Esophagus squamous epithelium (tissue), 5 donors: ENCODE measurements at places on chromosomes 5 and 9.

DNA sequence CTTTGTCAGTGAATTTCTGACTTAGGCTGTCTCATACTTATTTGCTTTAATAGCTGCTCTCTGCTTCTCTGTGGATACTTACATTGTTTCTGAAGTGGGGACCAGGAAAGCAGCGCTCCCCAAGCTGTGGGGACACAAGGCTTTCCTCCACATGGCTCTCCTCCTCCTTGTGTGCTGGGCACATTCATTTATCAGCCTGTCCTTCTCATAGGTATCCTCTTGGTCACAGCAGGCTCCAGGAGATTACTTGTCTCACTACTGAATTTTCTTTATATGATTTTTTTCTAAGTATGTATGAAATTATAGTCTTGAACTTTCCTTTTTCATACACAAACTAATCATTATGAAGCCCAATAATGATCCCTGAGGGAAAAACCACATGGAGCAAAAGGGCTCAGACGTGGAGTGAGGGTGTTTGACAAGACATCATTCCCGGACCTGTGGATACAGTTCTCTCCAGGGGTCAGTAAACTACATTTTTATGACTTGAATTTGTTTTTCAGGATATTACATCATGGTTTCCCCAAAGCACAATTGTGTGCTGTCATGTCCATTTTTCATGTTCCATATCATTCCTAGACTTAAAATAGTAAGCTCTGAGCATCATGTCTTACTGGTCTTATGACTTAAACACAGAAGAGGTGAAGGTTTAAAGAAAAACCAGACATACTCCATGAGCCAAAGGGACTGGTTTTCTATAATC lies 234.5 kb downstream of the PCSK1 start:
- DNase-seq, result no peak
- H3K36me3 ChIP-seq, result no peaks in the 10 kb centered on the region
- H3K4me1 ChIP-seq, result peaks cover 12% of the 10 kb centered on the region

DNA sequence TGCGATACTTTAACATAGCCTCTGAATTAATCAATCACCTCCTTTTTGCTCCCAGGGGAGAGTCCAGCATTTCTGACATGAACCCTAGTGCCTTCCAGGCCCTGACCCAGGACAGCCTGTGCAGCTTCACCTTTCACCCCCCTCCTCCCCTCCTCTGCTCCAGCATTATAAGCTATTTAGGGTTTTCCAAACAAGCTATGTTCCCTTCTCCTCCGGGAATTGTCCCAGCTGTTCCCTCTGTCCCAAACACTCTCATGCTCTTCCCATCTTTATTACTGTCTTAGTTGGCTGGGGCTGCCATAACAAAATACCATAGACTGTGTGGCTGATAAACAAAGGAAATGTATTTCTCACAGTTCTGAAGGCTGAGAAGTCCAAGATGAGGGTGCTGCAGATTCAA lies 161.5 kb downstream of the EBF1 start:
- no peak overlapping the region for H3K4me3 ChIP-seq
- no peaks in the 10 kb centered on the region for H3K36me3 ChIP-seq
- no peak overlapping the region for H3K27ac ChIP-seq
- no peak for DNase-seq
- no peaks in the 10 kb centered on the region for H3K27me3 ChIP-seq

DNA sequence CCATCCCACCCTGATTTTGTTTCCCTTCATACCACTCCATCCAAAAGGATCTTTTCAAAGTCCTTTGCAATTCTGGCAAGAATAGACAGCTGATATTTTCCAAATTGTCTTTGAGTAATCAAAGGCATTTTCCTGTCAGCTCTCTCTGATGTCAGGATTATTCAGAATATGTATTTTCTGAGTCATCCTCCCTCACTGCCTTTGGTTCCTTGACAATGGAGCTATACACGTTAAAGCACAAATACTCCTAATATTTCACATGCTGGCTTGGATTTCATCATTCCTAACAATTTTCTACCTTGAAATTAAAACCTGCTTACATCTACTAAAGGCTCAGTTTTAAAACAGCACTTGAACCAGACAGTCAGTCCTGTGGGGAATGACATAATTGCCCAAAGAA lies 379.4 kb downstream of the GADD45G start:
- no peak for DNase-seq
- H3K4me3 ChIP-seq, result no peak overlapping the region
- H3K4me1 ChIP-seq, result peaks cover 3% of the 10 kb centered on the region
- no peaks in the 10 kb centered on the region for H3K27me3 ChIP-seq
- no peak overlapping the region for H3K27ac ChIP-seq

- no peak overlapping the region for H3K4me3 ChIP-seq
- no peak for DNase-seq
- H3K27me3 ChIP-seq, result no peaks in the 10 kb centered on the region
- no peak overlapping the region for H3K27ac ChIP-seq
- H3K4me1 ChIP-seq, result no peaks in the 10 kb centered on the region
Measured at GRCh38 chr5:120808606-120809005, 344.5 kb downstream of the PRR16 start.

DNA sequence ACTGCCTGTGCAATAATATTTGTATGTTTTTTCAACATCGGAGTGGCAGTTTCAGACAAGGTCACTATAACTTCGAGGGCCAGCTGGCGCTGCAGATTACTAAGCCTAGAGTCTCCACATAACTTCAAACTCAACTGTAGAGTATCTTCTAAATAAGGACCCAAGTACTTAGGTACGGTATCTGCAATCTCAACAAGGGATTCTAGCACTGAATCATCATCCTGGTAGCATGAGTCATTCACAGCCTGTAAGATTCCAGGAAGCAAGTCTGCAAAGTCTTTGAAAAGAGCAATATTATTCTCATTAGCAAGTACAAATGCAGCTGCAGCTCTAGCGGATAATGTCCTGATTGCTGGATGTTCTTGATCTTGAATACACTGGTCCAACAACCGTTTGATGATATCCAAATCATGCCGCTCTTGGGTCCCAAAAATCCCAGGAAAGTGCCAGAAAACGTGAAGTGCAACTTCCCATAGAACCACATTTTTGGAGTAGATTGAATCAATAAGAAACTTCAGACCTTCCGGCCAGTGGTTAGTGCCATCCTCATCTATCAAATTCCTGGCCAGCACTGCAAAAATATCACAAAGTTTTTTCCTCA lies 654 bp downstream of the RANBP6 start:
- DNase-seq, result no peak
- peak overlapping the region; percentile 85 for H3K4me3 ChIP-seq
- no peaks in the 10 kb centered on the region for H3K27me3 ChIP-seq
- H3K4me1 ChIP-seq, result peaks cover 11% of the 10 kb centered on the region
- peak overlapping the region; percentile 92 for H3K27ac ChIP-seq
- no peaks in the 10 kb centered on the region for H3K36me3 ChIP-seq

DNA sequence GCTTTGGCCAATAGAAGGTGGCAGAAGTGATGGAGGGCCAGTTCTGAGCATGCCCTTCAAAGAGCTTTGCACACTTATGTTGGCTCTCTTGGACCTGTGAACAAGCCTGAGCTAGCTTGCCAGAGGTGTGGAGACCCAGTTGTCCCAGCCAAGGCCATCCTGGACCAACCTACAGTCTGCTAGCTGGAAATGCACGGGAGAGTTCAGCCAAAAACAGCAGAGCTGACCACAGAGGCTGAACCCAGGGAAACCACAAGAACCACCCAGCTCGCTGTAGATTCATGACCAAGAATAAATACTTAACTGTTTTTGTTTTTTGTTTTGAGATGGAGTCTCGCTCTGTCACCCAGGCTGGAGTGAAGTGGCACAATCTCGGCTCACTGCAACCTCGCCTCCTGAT lies 65.4 kb upstream of the HAND1 start:
- DNase-seq, result no peak
- no peaks in the 10 kb centered on the region for H3K4me1 ChIP-seq
- H3K27ac ChIP-seq, result no peak overlapping the region
- H3K4me3 ChIP-seq, result no peak overlapping the region
- no peaks in the 10 kb centered on the region for H3K36me3 ChIP-seq
- no peaks in the 10 kb centered on the region for H3K27me3 ChIP-seq

GRCh38 chr5:11547730-11548129 lies 356.5 kb downstream of the CTNND2 start:
- no peaks in the 10 kb centered on the region for H3K36me3 ChIP-seq
- no peak overlapping the region for H3K4me3 ChIP-seq
- H3K27me3 ChIP-seq, result no peaks in the 10 kb centered on the region
- no peak for DNase-seq
- H3K4me1 ChIP-seq, result no peaks in the 10 kb centered on the region

- H3K36me3 ChIP-seq, result no peaks in the 10 kb centered on the region
- peaks cover 3% of the 10 kb centered on the region for H3K4me1 ChIP-seq
- no peak overlapping the region for H3K4me3 ChIP-seq
- no peaks in the 10 kb centered on the region for H3K27me3 ChIP-seq
- no peak overlapping the region for H3K27ac ChIP-seq
- no peak for DNase-seq
Measured at GRCh38 chr9:69646810-69647209, 25.4 kb downstream of the APBA1 start.

GRCh38 chr5:179767496-179768100 lies 26.2 kb upstream of the LTC4S start:
- H3K27me3 ChIP-seq, result no peaks in the 10 kb centered on the region
- no peak overlapping the region for H3K27ac ChIP-seq

DNA sequence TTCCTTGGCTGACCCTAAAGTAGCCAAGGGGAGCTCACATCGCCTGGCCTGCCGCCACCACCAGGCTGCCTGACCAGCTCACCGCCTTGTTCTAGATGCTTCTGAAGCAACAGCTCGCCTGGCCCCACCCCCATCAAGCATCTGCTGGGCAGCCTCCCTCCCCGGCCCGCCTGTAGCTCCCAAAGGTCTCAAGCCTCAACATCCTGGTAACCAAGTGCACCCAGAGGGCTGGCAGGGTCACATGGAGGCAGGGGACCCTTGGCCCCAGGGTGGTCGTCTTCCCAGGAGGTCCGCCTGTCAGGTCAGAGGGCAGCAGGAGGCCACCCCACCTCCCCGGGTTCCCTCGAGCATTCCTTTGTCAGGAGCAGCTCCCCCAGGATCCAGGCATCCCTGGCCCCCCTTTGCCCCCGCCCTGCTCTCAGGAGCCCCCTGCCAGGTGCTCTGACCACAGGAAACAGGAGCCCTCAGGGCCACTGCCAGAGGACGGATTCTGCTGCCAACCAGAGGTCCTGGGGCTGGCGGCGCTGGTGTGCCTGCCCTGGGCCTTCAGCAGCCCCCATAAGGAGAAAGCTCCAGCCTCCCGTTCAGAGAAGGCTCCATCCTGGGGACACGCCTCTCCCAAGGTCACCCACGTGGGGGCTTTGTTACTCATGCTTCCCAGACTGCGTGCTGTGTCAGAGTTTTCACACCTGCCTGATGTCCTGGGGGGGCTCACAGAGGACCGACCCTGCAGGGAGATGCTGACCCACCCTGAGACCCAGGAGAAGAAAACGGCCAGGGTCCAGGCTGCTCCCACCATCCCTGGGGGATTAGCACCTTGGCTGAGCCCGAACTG lies 3.5 kb upstream of the LRRC14B start:
- H3K4me3 ChIP-seq, result no peak overlapping the region
- H3K36me3 ChIP-seq, result no peaks in the 10 kb centered on the region
- H3K4me1 ChIP-seq, result peaks cover 27% of the 10 kb centered on the region

GRCh38 chr5:17769277-17769676 lies 135.0 kb downstream of the TAF11L14 start:
- no peaks in the 10 kb centered on the region for H3K27me3 ChIP-seq
- DNase-seq, result no peak
- H3K4me3 ChIP-seq, result no peak overlapping the region
- H3K36me3 ChIP-seq, result no peaks in the 10 kb centered on the region

DNA sequence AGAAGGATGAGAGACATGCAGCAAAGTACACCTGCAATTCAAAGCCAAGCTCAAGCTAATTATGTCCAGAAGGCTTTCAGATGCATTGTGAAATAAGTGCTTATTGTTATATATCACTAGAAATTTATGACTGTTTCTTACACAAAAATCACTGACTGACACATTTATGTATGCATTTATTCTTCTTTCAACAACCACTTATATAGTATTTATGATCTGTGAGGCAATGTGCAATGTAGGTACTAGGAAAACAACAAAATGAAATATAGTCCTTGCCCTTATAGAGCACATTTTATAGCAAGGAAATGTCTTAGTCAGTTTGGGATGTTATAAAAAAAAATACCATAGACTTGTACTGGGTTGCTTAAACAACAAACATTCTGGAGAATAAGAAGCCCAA lies 167.6 kb downstream of the YIPF5 start:
- no peak overlapping the region for H3K27ac ChIP-seq
- no peaks in the 10 kb centered on the region for H3K36me3 ChIP-seq
- H3K4me1 ChIP-seq, result no peaks in the 10 kb centered on the region
- H3K4me3 ChIP-seq, result no peak overlapping the region
- H3K27me3 ChIP-seq, result no peaks in the 10 kb centered on the region

DNA sequence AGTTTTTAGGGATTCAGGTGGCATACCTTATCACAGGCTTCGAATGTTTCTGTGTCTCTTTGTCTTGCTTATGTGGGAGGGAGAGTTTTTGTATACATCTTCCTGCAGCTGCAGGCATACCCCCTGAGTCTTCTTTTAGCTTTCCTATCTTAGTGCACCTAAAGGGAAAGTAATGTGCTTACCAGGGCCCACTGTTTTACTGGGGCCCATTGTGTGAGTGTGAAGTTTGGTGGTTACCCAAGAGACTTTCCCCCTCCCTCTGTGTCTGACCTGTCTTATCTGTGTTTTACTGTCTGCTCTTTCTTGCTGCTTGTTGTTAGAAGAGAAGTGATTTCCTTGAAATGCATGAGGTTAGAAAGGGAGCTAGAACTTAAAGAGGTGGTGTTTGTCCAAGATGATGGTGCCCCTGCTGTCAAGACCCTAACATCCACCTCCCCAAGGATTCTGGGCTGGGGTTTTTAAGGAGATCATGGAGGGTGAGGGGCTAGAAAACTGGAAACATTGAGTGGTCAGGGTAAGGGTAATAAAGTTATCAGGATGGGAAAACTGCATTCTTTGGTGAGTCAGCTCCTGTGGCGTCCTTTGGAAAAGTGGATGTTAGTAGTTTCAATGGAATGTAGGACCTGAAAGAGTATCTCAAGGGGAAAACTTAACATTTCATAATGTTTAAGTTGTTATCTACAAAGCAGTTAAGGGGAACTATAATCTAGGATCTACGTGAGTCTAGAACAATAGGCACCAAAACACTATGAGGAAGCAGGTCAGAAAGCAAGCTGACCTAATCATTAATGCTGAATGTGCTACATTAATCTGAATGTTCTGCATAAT lies 583.5 kb upstream of the TUSC1 start:
- H3K27ac ChIP-seq, result no peak overlapping the region
- no peak overlapping the region for H3K4me3 ChIP-seq

- no peaks in the 10 kb centered on the region for H3K27me3 ChIP-seq
- H3K27ac ChIP-seq, result no peak overlapping the region
- no peak for DNase-seq
- no peak overlapping the region for H3K4me3 ChIP-seq
- no peaks in the 10 kb centered on the region for H3K4me1 ChIP-seq
Measured at GRCh38 chr9:107883496-107884124, 394.0 kb upstream of the KLF4 start.

DNA sequence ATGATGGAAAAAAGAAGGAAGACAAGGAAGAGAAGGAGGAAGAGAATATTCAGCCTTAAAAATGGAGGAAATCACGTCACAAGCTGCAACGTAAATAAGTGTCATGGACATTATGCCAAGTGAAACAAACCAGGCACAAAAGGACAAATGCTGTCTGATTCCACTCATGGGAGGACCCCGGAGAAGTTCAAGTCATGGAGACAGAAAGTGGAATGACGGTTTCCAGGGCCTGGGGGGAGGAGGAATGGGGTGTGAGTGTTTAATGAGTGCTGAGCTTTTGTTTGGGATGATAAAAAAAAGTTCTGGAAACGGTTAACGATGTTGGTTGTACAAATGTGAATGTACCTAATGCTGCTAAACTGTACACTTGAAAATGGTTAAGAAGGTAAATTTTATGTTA lies 439.5 kb downstream of the GADD45G start:
- H3K4me3 ChIP-seq, result no peak overlapping the region
- no peaks in the 10 kb centered on the region for H3K27me3 ChIP-seq
- H3K4me1 ChIP-seq, result no peaks in the 10 kb centered on the region
- no peaks in the 10 kb centered on the region for H3K36me3 ChIP-seq

- H3K36me3 ChIP-seq, result peaks cover 22% of the 10 kb centered on the region
- H3K4me3 ChIP-seq, result no peak overlapping the region
- no peaks in the 10 kb centered on the region for H3K27me3 ChIP-seq
- no peak for DNase-seq
Measured at GRCh38 chr9:131436376-131436775, 42.5 kb downstream of the PRRC2B start.
